GM23248 (cell line): ENCODE measurements at places on chromosomes 5 and 9. TPM values are rescaled to one million over a fixed set of nuclear protein-coding genes. Genes with fewer than 3 reads are reported as not detected.

- no peaks in the 10 kb centered on the region for H3K4me1 ChIP-seq
- no peak for DNase-seq
- no peaks in the 10 kb centered on the region for H3K36me3 ChIP-seq
- H3K4me3 ChIP-seq, result no peak overlapping the region
- H3K27me3 ChIP-seq, result no peaks in the 10 kb centered on the region; the same call in 1 of the 2 replicates
Measured at GRCh38 chr9:131113655-131114054, 11.7 kb upstream of the NUP214 start.

DNA sequence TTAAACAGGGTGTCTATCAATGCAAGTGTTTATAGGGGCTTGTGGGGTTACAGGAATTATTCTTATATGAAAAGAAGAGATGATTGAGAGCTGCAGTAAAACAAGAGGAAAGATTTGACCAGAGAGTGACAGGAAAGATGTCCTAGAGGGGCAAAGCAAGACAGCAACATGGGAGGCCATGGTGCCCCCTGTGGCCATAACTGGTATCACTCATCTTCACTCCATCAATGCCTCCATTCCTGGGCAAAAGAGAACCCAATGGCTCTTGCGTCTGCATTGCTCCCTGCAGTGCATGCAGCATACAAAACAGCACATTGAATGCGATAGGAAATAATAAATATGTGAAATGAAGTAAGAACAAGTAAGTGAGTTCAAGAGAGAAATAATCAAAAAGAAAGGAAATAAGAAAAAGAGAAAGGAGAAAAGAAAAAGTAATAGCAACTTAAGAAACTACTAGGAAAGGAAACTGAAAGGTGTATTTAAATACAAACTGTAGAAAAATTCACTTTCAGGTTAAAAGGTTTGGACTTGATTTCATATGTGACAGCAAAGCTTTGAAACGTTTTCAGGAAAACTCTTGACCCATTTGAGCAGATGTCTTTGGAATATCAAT is 206.6 kb downstream of the SEMA5A start:
- no peaks in the 10 kb centered on the region for H3K27me3 ChIP-seq
- H3K4me1 ChIP-seq, result peaks cover 46% of the 10 kb centered on the region
- no peak overlapping the region for H3K4me3 ChIP-seq
- no peak overlapping the region for H3K27ac ChIP-seq
- DNase-seq, result no peak

CAMK2A gene
- polyA plus RNA-seq, result not detected in 2 replicates

DNA sequence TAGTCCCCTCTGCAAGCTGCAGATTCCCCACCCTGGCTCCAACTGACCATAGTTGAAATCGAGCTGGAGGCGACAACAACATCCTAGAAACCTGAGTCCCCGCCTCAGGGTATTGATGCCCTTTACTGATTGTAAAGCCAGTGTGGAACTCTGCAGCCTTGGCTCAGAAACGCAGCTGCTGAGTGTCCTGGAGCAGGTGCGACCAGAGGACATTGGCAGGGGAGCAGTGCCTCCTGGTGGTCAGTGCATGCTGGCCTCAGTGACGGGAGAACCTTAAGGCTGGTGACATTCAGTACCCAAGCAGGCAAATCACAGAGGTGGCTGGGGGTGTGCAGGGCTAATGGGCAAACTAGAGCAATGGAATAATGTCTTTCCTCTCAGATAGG is 20.4 kb upstream of the ZNF354B start:
- no peak overlapping the region for H3K4me3 ChIP-seq
- no peaks in the 10 kb centered on the region for H3K36me3 ChIP-seq
- DNase-seq, result peak; percentile 35
- no peaks in the 10 kb centered on the region for H3K27me3 ChIP-seq
- H3K4me1 ChIP-seq, result no peaks in the 10 kb centered on the region

- peaks cover 10% of the 10 kb centered on the region for H3K27me3 ChIP-seq
- H3K36me3 ChIP-seq, result no peaks in the 10 kb centered on the region
- no peaks in the 10 kb centered on the region for H3K4me1 ChIP-seq
- H3K4me3 ChIP-seq, result no peak overlapping the region
Measured at GRCh38 chr5:135483254-135483653, 31.1 kb upstream of the TIFAB start.
